ENCODE measurements at places on chromosomes 7 and 10.

DNA sequence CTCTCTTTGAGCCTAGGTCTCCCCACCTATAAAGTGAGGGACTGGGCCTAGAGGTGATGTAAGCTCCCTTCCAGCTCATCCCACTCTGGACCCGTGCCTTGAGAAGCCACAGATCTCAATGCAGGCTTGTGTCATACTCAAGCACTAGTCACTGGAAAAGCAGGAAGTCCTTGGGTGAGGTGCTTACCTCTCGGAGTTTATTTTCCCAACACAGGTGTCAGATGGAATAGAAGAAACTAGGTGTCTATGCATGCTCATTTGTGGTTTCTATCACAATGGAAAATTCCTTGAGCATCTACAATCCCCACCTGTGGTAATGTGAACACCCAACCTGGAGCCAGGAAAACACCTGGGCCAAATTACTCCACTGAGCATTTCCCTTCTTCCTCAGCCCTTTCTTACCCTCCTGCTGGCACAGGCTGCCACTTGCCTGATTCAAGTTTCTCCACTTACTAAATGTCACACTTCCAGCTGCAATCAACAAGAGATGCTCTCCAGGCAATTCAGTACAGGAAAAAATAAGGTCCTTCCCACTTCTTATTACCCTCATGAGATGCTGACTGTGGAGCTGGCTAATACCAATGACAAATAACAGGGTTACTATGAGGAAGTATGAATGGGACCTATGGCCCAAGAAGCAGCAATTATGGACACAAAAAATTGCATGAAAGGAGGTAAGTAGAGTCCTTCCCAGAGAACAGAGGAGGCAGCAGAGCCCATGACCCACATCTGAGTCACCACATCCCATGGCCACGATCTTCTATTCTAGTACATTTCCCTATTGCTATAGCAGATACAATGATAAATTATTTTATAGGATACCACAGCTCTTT lies 13.1 kb downstream of the LSM5 start:
- no peak for DNase-seq

DNA sequence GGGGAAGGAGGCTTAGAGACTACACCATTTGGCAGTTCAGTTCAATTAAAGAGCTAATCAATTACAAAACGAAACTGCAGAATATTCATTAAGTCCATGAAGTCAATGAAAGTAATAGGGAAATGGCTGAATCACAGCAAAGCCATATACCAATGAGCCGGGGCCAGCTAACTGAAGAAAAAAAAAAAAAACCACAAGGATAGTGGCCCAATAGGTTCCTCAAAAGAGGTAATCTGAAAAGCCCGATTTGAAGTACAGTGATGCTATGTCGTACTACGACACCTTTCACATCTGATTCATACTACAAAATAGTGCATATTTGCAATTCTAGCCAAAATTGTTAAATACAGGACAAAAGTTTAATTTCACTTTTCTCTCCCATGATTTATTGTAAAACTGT lies 2.5 kb downstream of the ARHGAP12 start:
- no peak for DNase-seq

DNA sequence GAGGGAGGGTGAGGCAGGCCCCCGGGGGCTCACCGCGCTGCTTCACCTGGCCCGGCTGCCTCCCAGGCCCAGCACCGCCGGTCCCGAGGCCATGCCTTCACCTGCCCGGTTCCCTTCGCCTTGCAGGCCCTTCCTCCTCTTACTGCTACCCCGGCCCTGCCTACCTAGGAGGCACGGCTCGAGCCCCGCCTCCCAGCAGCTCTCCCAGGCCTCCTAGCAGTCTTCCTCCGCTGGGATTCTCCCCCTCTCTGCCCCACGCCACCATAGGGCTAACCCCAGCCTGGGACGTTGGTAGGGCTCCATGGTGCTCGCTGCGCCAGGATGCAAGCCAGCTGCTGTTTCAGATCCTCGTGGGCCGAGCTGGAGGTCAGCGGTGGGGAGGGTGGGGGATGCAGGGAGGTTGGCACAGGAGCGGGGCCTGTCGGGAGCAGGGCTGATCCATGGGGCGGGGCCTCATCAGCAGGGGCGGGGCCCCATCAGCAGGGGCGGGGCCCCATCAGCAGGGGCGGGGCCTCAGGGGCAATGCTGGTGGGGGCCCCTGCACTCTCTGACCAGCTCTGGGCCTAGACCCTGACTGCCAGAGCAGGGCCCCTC lies 63.3 kb downstream of the RASGEF1A start:
- no peak for DNase-seq

- DNase-seq, result no peak
Observed at GRCh38 chr7:85074016-85074415, 112.8 kb downstream of the SEMA3D start.

DNA sequence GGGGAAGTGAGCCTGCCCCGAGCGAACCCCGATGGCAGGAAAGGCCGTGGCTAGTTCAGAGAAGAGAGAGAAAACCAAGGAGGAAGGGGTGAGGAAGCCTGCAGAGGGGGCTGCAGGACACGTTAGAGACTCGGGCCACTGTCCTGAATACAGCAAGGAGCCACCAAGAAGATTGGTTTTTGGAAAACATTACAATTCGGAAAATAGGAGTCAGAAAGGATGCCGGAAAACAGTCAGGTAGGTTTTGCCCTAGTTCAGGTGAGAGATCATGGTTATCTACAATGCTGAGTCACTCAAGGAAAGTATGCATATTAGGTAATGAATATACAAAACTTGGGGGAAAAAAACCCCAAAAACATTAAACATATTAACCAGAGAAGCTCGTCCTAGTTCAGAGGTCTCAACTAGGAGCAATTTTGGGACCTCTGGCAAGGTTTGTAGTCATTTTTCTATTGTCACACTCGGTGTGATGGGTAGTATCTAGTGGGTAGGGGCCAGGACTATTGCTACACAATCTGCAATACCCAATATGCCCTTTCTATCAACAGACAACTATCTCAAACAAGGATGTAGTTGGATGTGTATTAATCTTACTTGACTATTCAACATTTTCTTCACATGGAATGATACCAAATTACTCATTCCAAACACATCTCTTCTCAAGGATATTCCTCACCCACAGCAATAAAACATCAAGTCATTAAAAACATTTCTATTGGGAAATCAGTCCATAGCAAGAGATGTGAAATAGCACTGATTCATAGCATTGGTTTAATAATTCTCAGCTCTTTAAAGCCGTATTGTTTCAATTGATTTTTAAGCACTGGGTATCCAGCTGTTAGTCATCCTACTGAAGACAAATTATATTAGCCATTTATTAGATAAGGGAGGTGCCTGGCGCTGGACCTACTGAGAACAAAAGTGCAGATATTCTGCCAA lies 74.4 kb upstream of the RSU1 start:
- DNase-seq, result no peak

- peak; percentile 23 for DNase-seq
Observed at GRCh38 chr7:104980841-104981671, 32.9 kb upstream of the KMT2E start.

DNA sequence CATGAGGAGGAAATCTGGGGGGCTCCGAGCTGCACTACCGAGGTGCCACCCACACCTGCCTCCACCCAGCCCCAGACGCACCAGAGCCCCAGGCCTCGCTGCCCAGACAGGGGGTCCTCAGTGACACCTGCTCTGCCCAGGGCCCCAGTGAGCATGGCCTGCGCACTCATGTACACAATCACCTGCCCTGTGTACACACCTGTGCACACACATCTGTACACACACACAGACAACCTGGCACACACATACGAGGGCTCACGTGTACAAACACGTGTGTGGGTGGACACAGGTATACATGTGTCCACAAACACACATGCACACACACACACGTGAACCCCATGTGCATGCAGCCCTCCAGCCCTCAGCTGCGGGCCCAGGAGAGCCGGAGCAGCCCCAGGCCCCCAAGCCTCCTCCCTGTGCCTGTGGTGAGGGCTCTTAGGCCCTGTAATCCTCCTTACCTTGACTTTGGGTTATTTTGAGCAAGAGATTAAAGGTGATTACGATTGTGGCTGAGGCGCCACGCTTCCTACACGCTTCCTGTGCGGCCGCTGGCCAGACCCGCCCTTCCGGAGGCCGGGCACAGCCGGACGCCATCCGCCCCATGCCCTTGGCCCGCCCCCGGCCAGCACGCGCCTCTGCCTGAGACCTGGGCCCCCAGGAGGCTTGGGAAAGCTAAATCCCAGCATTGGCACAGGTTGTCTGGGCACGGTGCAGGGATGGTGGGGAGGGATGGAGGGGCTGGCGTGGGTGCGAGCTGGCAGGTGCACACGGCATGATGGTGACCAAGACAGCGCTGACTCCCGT lies 71.9 kb downstream of the ELFN1 start:
- DNase-seq, result no peak

DNA sequence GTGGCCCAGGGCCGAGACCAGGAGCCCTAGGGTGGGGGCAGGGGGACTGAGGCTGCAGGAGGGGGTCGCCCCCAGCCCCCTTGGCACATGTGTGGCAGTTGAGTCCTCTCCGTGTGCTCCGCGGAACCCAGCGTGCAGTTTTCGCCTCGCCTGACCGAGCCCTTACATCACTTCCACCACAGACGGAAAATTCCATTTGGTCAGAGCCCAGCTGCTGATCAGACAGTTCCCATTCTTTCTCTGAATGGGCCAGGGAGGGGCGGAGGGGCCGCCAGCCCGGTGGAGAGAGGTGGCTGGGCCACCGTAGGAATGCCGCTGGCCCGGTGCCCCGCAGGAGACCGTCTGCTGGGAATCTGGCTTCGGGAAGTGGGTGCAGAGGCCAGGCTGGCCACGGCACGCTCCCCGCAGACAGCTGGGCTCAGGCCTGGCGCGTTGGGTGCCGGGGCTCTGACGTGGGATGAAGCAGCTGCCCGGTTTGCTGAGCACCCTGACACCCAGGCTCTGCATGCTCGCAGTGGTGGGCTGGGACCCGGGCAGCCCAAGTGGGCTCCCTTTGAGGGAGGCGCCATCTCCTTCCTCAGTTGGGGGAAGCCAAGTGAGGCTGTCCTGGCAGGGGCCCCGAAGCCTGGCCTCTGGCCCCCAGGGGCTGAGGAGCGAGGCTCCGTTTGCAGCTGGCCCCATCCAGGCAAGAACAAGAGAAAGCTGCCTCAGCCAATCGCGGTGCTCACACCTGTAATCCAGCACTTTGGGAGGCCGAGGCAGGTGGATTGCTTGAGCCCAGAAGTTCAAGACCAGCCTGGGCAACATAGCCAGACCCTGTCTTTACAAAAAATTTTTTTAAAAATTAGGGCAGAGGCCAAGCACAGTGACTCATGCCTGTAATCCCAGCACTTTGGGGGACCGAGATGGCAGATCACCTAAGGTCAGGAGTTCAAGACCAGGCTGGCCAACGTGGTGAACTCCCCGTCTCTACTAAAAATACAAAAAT lies 9.9 kb downstream of the TTYH3 start:
- DNase-seq, result no peak

- no peak for DNase-seq
Observed at GRCh38 chr10:324593-324992, 189.3 kb downstream of the ZMYND11 start.

DNA sequence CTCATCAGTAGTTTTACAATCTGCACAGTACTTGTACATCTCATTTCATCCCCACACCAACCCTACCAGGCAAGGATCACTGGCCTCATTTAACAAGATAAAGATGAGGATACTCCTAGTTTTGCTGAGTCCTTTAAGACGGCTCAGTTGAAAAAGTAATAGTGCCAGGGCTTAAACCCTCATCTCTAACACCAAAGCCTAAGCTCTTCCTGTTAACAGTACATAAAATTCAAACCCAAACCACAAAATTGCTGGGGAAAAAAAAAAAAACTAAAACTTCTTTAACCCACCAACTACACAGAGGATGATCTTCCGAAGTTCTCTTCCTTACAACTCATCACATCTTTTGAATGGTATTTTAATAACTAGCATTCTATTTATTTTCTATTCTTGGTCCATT lies 1.3 kb downstream of the SAR1A start:
- no peak for DNase-seq

- no peak for DNase-seq
Observed at GRCh38 chr10:35092851-35093250, 2.7 kb upstream of the CUL2 start.

DNA sequence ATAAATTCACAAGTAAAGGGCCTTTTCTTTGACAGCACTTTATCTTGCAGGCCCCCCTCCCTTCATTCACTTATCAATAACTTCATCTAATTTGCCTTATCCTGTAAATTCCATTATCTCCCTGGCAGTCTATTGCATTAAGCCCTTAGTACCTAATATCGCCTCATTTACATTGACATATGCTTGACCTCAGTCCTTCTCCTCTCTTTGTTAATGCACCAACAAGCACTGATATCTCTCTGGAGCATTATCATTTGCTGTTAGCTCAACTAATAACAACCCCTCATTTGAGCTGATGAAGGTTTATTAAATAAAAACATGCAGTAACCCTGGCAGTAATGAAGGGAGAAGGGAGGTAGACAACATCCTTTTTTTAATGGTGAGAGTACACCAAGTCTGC lies 46.8 kb downstream of the EXOC4 start:
- no peak for DNase-seq

DNA sequence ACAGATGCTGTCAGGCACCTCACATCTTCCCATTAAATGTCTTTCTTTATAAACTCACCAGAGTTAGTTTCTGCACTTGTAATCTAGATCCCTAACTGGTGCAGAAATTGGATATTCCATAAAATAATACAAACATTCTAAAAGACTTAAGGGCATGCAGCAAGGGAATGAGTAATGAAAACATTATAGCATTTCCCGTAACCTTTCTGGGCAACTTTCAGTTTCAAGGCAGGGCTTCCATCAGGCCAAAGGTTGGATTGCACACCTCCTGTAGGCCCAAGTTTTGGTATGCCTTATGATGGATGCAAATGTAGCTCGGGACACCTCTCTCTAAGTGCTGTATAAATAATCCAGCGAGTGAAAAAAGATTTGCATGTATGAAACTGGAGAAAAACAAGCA lies 129.9 kb upstream of the LYZL2 start:
- no peak for DNase-seq

GRCh38 chr7:44846816-44847508 lies 925 bp downstream of the H2AZ2 start:
- DNase-seq, result peak; percentile 14

DNA sequence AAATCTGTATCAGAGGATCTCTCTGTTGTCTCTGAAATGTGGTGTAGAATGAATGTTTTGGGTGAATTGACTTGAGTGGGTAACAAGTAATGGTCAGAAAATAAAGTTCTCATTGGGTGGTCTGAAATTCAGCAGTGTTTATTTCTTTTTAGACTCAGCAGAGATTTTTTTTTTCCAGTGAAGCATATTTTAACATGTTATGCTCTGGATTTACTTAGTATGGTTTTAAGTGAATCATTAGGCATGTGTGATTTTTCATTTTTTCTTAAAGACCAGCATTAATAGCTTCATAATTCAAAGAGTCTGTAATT lies 63.5 kb downstream of the REEP3 start:
- DNase-seq, result no peak

- no peak for DNase-seq
Observed at GRCh38 chr7:139744768-139745677, 32.8 kb downstream of the HIPK2 start.

- DNase-seq, result no peak
Observed at GRCh38 chr10:99124376-99124775, 111.3 kb downstream of the HPSE2 start.

GRCh38 chr10:68271196-68271882 lies 39.4 kb upstream of the ATOH7 start:
- no peak for DNase-seq

DNA sequence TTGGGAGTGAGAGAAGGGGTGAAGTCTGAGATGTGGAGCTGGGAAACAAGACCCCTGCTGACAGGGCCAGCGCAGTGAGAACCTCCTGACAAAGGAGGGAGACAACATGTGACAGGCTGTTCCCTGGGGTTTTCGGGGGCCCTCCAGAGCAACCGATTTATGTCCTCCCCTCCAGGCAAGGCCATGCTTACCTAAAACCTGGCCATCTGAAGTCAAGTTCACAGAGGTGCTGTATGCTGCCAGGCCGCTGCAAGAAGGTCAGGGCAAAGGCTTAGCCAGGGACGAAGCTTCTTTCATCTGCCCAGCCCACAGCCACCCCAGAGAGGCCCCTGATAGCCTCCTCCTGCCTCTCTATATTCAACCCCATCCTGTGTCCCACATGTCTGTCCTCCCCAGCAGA lies 20.6 kb downstream of the NPC1L1 start:
- DNase-seq, result no peak

All from GM18507 (cell line).